ENCODE measurements at places on chromosomes 16 and 17. TPM values are rescaled to one million over a fixed set of nuclear protein-coding genes. Genes with fewer than 3 reads are reported as not detected.
A peak's percentile ranks its signal among the peaks of the same experiment; 100 is the strongest.

EEF2K gene
- total RNA-seq, result 20.5 TPM

DNA sequence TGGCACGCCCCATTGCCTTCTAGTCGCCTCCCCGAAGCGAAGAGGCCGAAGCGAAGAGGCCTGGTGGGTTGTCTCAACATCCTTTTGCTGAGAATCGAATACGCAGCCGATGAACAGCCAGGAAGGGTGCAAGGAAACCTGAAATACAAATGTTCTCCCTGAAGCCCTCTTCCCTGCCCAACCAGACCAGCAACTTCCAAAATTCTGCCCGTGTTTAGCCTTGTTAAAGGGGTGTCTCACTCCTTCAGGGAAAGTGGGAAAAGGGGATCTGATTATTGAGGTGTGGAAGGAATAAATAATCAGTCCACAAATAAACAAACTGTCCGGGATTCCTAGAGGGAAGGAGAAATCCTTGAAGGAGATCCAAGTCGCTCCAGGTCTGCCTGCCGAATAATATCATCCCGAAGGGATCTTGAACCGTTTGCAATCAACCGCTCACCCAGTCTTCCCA is 1.4 kb upstream of the FOXC2 start:
- DNase-seq, result no peak

BEAN1 gene
- 22.1 TPM for total RNA-seq

CDH8 gene
- total RNA-seq, result 4.3 TPM

DNA sequence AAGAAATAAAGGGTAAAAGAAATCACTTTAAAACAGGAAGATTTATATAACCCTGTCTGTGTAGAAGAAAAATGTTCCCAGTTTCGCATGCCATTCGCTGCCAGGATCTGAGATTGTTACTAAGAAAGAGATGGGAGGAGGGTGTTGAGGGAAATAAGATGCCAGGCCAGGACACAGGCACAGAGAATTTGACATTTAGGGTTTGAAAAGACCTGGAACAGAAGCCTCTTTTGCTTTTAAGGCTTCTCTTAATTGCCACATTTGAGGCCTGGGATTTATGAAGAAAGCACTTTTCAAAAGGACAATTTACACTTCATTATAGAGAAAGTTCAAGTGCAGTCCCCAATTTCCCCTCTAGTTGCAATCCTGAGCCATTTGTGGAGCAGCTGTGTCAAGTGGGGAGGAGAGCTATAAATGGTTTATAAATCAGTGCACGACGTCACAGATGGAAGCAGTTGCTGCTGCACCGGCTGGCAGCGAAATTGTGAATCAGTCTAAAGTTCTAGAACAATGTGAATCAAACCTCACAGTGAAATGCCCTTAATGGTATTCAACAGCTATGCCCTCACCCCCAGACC is 26.5 kb upstream of the C16orf87 start:
- peak; percentile 36 for DNase-seq

MED9 gene
- 24.1 TPM for total RNA-seq

Data from umbilical cord (tissue), 2 donors.